ENCODE measurements at places on chromosomes 6 and 20.

- DNase-seq = no peak
- H3K27me3 ChIP-seq = no peaks in the 10 kb centered on the region
- peaks cover 24% of the 10 kb centered on the region for H3K4me1 ChIP-seq
- no peak overlapping the region for H3K4me3 ChIP-seq
Observed at GRCh38 chr6:154408891-154409500, 52.4 kb upstream of the IPCEF1 start.

DNA sequence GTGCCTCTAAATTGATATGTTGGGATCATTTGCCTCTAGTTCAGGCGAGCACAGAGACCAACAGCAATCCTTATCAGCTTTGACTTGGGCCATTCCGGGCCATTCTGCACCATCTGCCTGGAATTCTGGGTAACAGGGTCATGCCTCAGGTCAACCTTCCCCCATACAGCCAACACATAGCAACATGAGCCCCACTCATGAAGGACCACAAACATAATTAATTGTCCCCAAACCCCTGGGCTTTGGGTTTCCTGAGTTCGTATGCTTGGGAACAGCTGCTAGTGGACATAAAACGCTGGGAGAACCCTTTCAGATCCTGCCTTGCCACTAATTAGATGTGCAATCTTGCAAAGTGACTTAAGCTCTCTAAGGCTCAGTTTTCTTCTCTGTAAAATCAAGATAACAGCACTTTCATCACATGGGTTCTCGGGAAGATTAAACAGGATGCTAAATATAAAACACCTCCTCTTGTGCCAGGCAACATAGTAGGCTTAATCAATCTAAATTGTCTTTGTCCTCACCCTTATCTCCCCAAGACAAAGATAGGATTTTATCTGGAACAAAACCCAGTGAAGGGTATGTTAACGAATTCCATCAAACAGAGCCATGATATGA is 426.5 kb downstream of the CD83 start:
- DNase-seq = no peak
- H3K4me3 ChIP-seq = no peak overlapping the region
- H3K27ac ChIP-seq = no peak overlapping the region

DNA sequence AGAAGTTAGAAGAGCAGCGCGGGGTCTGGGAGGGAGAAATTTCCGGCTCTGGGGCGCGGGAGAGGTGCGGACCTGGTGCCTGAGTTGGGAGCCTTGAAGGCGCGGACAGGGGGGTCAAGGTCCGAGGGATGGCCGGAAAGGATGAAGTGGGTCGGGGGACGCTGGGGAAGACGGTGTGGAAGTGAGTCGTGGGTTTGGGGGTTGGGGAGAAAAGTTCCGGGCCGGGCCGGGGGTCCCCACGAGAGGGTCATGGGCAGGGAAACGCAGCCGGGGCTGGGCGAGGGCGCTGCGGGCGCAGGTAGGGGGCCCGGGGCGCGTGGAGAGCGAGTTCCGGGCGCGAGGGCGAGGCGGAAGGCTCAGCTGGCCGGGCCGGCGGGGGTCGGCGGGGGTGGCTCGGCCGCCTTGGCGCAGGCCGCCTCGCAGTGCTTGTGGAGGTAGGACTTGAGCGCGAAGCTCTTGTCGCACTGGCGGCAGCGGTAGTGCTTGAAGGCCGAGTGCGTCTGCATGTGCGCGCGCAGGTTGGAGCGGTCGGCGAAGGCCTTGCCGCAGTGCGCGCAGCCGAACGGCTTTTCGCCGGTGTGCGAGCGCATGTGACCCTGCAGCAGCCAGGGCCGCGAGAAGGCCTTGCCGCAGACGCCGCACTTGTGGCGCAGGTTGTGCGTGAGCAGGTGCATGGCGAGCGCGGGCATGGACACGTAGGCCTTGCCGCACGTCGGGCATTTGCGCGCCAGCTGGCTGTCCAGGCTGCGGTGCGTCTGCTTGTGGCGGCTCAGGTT is 10.5 kb upstream of the SRXN1 start:
- peaks cover 17% of the 10 kb centered on the region for H3K4me1 ChIP-seq
- H3K27ac ChIP-seq = no peak overlapping the region
- H3K27me3 ChIP-seq = peaks cover 16% of the 10 kb centered on the region
- DNase-seq = no peak
- H3K4me3 ChIP-seq = no peak overlapping the region

- no peaks in the 10 kb centered on the region for H3K36me3 ChIP-seq
- H3K4me3 ChIP-seq = no peak overlapping the region
- H3K4me1 ChIP-seq = no peaks in the 10 kb centered on the region
Observed at GRCh38 chr20:19114410-19114809, 98.0 kb upstream of the SLC24A3 start.

- DNase-seq = no peak
- H3K27me3 ChIP-seq = peaks cover 9% of the 10 kb centered on the region
- H3K27ac ChIP-seq = no peak overlapping the region
- H3K4me1 ChIP-seq = peaks cover 27% of the 10 kb centered on the region
Observed at GRCh38 chr6:169960003-169960344, 208.6 kb downstream of the ERMARD start.

DNA sequence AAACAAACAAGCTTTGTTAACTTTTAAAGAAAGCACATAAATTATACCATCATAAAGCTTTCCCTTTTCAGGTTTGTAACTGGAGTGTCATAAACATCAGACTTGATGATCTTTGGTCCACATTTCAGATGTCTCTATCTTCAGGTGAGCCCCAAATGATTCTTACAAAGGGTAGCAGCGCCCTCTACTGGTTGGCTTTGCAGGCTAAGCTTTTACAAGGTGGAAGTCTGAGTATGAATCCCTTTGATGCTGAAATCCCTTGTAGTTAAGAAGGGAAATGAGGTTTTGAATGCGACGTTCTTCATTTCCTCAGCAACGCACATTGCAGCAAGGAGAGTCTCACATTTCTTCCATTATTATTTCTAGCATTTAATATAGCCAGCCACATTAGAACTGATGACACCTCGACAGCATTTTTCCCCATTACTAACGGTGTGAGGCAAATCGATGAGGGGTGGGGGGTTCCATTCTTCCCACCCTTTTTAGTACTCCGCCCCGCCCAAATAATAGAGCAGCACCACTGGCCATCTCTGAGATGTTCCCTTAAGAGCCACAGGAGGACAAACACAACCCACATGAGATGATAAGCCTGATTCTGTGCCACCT is 126.3 kb upstream of the NT5E start:
- H3K4me1 ChIP-seq = peaks cover 4% of the 10 kb centered on the region
- no peak overlapping the region for H3K4me3 ChIP-seq
- no peak overlapping the region for H3K27ac ChIP-seq
- H3K27me3 ChIP-seq = peaks cover 19% of the 10 kb centered on the region
- DNase-seq = peak; percentile 85

DNA sequence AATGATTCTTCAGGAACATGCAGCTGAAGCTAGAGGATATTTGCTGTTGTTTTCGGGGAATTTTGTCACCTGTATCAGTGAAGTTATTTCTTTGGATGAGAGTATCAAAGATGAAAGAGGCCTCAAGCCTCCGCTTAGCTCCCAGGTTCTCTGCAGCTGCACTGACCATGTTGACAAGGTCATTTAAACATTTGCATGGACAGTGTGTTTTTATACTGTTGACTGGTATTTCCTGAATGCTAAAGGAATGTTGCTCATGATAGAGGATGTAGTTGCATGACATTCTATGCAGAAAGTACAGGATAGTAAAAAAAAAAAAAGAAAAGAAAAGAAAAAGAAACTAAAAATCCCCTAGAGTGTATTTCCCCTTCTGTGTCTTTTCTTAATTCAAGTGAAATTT is 165.6 kb upstream of the LAMP5 start:
- H3K4me1 ChIP-seq = peaks cover 17% of the 10 kb centered on the region
- H3K36me3 ChIP-seq = no peaks in the 10 kb centered on the region
- H3K27me3 ChIP-seq = no peaks in the 10 kb centered on the region
- H3K27ac ChIP-seq = no peak overlapping the region

GRCh38 chr6:133609415-133610226 is 279.3 kb upstream of the TCF21 start:
- H3K27ac ChIP-seq = no peak overlapping the region
- no peaks in the 10 kb centered on the region for H3K27me3 ChIP-seq
- H3K4me3 ChIP-seq = no peak overlapping the region
- H3K4me1 ChIP-seq = peaks cover 14% of the 10 kb centered on the region

- no peak overlapping the region for H3K27ac ChIP-seq
- H3K27me3 ChIP-seq = no peaks in the 10 kb centered on the region
- no peak for DNase-seq
- H3K36me3 ChIP-seq = peaks cover 3% of the 10 kb centered on the region
- no peak overlapping the region for H3K4me3 ChIP-seq
- H3K4me1 ChIP-seq = peaks cover 5% of the 10 kb centered on the region
Observed at GRCh38 chr6:138291849-138292181, 73.5 kb upstream of the PBOV1 start.

DNA sequence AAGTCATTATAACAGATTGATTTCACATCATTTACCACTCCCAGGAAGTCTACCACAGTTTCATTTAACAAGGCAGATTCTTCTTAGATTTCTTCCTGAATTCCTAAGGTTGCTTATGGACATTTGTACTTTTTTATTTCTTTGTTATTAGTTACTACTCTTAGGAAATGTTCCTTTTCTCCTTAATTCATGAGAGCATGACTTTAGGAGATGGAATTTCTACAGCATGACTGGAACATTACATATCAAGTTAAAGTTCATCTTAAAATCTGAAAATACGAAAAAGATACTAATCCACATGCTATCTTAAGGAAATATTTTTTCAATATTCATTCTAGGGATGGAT is 22.3 kb downstream of the CNKSR3 start:
- peaks cover 18% of the 10 kb centered on the region for H3K4me1 ChIP-seq
- no peak overlapping the region for H3K27ac ChIP-seq
- no peak overlapping the region for H3K4me3 ChIP-seq

GRCh38 chr20:61662968-61663331 is 402.7 kb downstream of the TAF4 start:
- H3K4me3 ChIP-seq = no peak overlapping the region
- peaks cover 7% of the 10 kb centered on the region for H3K4me1 ChIP-seq
- no peak for DNase-seq
- H3K27me3 ChIP-seq = peaks cover 3% of the 10 kb centered on the region
- H3K27ac ChIP-seq = no peak overlapping the region

DNA sequence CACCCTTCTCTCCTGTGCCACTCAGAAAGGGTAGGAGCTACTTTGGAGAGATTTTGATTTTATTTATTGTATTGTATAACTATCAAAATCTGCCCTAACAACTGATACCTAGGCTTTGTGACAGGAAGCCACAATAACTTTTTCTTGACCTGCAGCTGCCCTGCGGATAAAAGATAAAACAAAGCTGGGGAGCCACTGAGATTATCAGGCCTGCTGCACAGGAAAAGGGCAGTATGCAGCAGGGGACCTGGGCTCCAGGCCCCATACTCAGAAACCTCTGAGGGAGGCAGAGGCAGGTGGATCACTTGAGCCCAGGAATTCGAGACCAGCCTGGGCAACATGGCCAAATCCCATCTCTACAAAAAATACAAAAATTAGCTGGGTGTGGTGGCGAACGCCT is 980 bp upstream of the SNX21 start:
- no peaks in the 10 kb centered on the region for H3K36me3 ChIP-seq
- DNase-seq = no peak
- H3K27ac ChIP-seq = no peak overlapping the region
- H3K27me3 ChIP-seq = no peaks in the 10 kb centered on the region
- peak overlapping the region; percentile 75 for H3K4me3 ChIP-seq
- peaks cover 26% of the 10 kb centered on the region for H3K4me1 ChIP-seq

GRCh38 chr6:14369717-14370116 is 252.1 kb downstream of the CD83 start:
- H3K4me3 ChIP-seq = no peak overlapping the region
- H3K36me3 ChIP-seq = no peaks in the 10 kb centered on the region
- H3K27me3 ChIP-seq = peaks cover 30% of the 10 kb centered on the region
- DNase-seq = no peak
- H3K27ac ChIP-seq = no peak overlapping the region

DNA sequence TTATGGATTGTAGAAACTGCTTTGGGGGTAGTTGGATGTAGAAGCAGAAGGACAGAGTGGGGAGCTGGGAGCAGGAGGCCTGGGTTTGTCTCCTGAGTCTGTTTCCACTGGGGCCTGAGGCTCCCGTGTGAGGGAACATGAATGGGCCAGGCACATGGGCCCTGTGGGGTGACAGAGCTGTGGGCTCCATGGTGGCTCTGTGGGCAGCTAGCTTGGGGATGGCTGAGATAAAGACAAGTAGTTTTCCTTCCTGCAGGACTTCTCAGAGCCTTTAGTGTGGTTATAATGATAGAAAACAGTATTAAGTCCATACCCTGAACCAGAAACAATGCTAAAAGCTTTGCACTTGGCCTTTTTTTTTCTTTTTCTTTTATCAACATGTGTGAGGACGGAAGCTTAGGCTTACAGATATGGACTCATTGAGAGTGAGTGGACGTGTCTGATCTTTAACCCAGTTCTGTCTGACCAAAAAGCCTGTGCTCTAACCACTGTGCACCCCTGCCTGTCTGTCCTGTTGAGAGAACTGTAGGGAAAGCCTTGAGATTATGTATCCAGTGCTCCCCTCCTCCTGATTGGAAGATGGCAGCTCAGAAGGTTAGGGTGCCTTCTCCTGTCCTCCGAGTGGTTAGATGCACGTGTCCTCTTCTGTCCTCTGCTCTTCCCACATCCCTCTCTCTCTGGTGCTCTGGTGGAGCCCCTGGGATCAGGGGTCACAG is 98.3 kb downstream of the CDH26 start:
- no peaks in the 10 kb centered on the region for H3K36me3 ChIP-seq
- H3K4me1 ChIP-seq = peaks cover 12% of the 10 kb centered on the region
- no peak overlapping the region for H3K27ac ChIP-seq

DNA sequence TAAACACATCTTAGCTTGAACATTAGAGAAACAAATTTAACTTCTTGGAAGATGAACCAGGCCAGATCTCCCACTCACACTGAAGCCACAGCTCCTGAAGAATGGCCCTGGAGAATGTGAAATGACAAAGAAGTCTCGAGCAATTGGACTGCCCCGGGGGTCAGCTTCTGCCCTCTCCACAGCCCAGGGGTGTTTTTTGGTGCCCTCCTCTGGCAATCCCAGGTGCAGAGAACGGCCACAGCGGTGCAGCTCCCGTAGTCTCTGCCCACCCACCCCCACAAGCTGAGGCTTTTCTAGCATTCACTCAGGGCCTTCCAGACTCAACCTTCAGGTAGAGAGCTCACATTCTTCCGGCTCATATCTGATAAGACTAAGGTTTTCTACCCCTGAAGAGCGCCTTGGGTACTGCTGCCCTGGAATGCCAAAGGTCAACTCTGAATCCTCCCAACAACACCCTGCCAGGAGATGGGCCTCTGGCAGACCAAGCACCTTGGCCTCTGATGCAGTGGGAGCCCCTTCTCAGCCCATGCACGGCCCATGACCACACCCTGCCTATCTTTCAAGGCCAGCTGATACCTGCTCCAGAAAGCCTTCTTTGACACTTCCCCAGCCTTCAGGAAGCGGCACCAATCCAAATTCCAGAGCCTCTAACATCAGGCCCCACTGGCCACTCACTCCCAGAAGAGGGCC is 208.3 kb downstream of the SYNDIG1 start:
- no peaks in the 10 kb centered on the region for H3K4me1 ChIP-seq
- no peak overlapping the region for H3K4me3 ChIP-seq
- no peaks in the 10 kb centered on the region for H3K27me3 ChIP-seq
- DNase-seq = no peak
- no peak overlapping the region for H3K27ac ChIP-seq

GRCh38 chr6:118313208-118313607 is 234.9 kb upstream of the PLN start:
- no peak for DNase-seq
- no peak overlapping the region for H3K4me3 ChIP-seq
- H3K27me3 ChIP-seq = no peaks in the 10 kb centered on the region
- peaks cover 52% of the 10 kb centered on the region for H3K4me1 ChIP-seq
